Neural progenitor cell (in vitro differentiated cells): ENCODE measurements at places on chromosomes 7 and 10. TPM values are rescaled to one million over a fixed set of nuclear protein-coding genes. Genes with fewer than 3 reads are reported as not detected.

Gene CTAGE15
- 0.19 and 0.50 TPM in 2 replicates for total RNA-seq

DNA sequence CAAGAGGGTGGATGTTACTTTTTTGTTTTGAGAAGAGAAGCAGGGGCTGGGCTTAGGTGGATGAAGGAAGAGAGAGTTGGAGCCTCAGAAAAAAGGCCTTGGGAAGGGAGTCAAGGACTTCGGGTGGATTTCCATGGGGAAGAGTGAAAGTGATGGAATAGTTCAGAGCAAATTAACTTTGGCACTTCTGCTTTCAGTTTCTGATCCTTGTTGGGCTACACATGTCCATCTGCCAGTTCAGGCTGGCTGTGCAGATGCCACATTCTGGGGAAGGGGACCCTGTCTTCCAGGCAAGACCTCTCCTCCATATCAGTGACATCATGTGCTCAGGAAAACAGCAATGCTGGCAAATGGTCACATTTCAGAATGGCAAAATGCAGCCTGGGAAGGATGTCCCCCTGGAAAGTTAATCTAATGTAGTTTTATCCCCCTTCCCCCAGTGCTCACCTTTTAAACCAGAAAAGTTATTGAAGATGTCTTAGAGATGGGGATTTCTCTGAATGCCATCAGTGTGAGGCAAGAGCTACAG, 86.0 kb downstream of the WDFY4 start:
- no peak for DNase-seq

GRCh38 chr7:68807666-68808065, 790.6 kb upstream of the AUTS2 start:
- no peak for DNase-seq

- no peak for DNase-seq
Observed at GRCh38 chr10:72174297-72174662, 41.5 kb upstream of the ANAPC16 start.

DNA sequence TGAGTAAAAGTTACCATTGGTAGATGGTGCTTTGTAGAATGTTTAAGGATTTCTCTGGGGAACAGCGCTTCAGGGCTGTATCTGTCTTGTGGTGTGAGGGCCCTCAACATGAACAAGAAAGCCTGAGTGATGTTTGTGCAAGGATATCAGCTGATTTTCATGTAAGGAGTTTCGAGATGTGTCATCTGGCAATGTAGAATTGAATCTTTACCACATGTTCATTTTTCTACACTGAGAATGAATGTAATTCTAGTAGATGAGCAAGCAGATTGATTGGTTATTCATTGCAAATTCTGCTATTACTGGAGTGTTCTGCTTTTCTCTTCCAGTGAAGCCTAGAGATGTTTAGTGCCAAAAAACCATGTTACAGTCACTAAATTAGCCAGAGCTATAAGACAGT, 87.7 kb downstream of the ST7 start:
- DNase-seq: no peak

Gene GNAT3
- total RNA-seq: not detected in 2 replicates

- DNase-seq: no peak
Observed at GRCh38 chr10:88108115-88108610, 244.7 kb downstream of the PTEN start.

DNA sequence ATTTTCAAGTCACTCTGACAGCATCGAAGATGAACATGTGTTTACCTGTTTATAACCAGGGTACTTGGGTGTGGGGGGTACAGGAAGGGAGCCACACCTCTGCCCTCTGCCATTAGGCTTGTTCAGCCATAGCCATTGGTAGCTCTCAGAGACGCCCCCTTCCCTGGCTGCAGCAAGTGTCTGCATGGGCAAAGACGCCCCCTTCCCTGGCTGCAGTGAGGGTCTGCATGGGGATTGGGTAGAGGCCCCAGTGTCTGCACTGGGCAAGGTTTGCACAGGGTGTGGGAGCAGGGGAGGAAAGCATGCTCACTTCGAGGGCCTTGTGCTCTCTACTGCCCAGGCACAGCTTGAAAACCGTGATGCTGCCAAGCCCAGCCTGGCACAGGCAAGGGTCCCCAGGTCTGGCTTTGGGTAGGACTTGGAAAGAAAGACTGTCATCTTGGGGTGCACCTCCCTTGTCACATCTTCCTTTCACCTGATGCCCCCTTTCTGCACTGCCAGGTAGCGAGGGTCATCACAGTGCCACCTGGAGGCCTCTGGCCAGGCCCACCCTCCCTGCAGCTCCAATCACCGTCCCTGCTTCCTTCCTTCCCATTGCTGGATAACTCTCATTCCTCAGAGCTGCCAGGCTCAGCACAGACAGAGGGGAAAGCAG, 3.7 kb downstream of the TMEM225B start:
- DNase-seq: peak; percentile 11

DNA sequence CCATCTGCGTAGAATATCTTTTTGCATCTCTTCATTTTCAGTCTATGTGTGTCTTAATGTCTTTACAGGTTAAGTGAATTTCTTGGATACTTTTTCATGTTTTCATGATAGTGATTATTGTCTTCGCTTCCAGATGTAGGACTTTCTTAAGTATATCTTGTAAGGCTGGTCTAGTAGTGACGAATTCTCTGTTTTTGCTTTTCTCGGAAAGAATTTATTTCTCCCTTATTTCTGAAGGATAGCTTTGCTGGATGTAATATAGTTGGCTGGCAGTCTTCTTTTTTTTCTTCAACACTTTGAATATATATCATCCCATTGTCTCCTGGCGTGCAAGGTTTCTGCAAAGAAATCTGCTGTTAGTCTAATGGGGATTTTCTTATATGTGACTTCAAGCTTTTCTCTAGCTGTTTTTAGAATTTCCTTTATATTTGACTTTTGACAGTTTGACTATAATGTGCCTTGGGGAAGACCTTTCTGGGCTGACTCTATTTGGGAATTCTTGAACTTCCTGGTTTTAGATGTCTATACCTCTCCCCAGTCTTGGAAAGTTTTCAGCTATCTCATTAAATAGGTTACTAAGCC, 14.3 kb downstream of the GTPBP4 start:
- no peak for DNase-seq

Gene ELN
- 0.47 and 1.1 TPM in 2 replicates for total RNA-seq

DNA sequence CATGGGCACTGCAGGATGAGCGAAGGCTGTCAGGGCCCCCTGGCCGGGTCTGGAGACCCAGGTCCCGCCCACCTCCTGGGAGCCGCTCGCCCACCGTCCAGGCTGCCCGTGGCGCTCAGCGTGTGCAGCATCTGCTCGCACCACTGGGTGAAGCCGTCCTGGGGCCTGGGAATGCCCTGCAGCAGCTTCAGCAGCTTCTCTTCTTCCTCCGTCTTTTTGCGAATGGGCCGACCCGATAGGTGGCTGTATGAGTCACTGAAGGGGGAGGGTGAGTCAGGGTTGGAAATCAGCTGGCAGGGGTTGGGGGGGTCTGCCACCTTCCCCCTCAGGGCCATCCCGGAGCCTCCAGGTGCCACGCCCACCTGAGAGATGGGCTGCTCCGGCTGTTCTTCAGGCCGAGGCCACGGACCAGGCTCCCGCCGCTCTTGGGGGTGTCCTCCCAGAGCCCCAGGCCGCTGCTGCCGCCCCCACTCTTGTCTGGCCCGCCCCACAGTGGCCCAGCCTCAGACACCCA, 8.7 kb downstream of the GNB2 start:
- DNase-seq: no peak

- DNase-seq: peak; percentile 28
Observed at GRCh38 chr7:42883950-42884349, 27.9 kb downstream of the C7orf25 start.

GRCh38 chr7:18570890-18571478, 75.4 kb downstream of the HDAC9 start:
- peak; percentile 21 for DNase-seq

- no peak for DNase-seq
Observed at GRCh38 chr10:35194471-35194870, 67.8 kb downstream of the CREM start.

- DNase-seq: no peak
Observed at GRCh38 chr7:13921062-13921461, 68.4 kb downstream of the ETV1 start.

GRCh38 chr7:14836006-14836405, 66.5 kb downstream of the DGKB start:
- DNase-seq: no peak

DNA sequence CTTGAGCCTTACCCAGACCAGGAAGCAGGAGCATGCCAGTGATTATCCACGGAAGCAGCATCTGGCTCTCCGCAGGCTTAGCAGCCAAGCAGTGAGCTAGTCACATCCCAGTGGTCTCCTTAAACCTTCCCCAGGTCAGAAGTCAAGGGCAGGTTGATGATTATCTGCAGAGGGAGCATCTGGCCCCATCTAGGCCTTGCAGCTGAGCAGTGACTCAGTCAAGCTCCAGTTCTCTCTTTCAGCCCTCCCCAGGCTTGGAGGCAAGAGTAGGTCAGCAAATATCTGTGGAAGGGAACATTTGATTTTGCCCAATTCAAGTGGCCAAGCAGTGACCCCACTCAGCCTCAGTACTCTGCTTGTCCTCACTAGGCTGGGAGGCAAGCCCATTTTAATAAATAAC, 61.6 kb downstream of the ANKRD7 start:
- no peak for DNase-seq

- no peak for DNase-seq
Observed at GRCh38 chr7:139937715-139938114, 108.7 kb downstream of the TBXAS1 start.

Gene ANKRD7
- not detected in 2 replicates for total RNA-seq

DNA sequence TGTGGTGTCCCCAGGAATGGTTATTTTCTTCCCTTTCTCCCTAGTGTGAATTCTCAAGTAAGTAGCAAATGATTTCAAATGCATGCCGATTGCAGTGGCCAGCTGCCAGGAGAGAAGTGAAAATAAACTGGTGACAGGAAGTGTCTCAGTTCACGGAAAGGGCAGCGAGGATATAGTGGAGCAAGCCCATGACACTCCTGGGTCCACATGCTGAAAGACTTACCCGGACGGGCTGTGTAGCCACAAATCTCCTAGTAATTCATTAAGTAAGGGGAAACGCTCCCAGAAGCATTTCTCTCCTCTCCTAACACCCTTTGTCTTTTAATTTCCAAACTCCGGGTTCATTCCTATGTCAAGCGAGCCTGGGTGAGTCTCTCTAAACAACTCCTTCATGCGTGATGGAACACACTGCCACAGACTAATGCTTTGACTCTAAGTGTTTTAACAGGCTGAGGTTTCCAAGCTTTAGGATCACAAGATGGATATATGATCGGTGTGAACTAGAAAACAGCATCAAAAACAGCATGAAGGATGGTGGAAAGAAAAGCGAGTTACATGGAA, 125.6 kb downstream of the CYP26A1 start:
- DNase-seq: peak; percentile 29

Gene SYT15
- 0.15 and 0.17 TPM in 2 replicates for total RNA-seq

Gene CREM
- 61.2 and 74.2 TPM in 2 replicates for total RNA-seq

Gene RBP4
- 0.28 TPM in 1 of 2 replicates, not detected in the other for total RNA-seq

GRCh38 chr10:114026189-114027040, 17.3 kb upstream of the ADRB1 start:
- no peak for DNase-seq

Gene STOX1
- 35.9 and 53.9 TPM in 2 replicates for total RNA-seq

DNA sequence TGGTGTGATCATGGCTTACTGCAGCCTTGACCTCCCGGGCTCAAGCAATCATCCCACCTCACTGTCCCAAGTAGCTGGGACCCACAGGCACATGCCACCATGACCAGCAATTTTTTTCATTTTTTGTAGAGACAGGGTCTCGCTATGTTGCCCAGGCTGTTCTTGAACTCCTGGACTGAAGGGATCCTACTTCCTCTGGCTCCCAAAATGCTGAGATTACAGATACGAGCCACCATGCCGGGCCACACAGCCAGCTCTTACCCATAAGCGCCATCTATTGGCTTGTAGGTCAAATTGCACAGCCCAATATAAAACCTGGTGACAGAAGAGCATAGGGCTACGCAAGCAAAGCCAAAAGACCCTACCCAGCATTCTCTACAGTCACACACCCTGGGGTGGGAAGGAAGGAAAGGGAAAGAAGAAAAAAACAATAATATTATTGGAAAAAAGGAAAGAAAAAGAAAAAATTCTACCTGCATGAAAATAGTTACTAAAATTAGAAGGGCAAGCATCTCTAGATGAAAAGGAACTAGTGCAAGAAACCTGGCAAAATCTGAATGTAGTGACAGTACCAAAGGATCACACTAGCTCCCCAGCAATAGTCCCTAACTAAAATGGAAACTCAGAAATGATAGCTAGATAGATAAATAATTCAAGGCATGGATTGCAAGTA, 29.4 kb upstream of the AMPH start:
- peak; percentile 73 for DNase-seq

Gene UPK3B
- 0.12 TPM in 1 of 2 replicates, not detected in the other for total RNA-seq

DNA sequence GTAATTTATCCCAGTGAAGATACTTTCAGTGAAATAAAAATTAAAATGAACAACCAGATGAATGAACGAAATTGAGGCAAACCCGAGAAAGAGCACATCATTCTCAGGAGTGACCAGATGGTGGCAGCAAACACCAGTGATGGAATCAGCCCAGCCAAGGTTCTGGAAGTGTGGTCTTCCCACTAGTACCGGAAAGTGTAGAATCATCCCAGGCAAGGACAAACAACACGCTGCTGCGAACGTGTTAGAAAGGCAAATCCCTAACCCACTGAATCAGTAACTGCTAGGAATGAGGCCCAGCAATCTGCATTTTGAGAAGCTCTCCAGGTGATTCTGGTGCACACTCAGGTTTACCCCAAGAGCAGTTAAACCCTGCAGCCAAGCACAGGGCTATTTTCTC, 15.5 kb upstream of the SLC18A3 start:
- DNase-seq: peak; percentile 77

Gene AKR1C8
- not detected in 2 replicates for total RNA-seq

Gene EGFR
- total RNA-seq: 4.6 and 4.7 TPM in 2 replicates

- no peak for DNase-seq
Observed at GRCh38 chr10:87927091-87927490, 63.7 kb downstream of the PTEN start.

GRCh38 chr7:79308192-79308591, 145.3 kb downstream of the MAGI2 start:
- peak; percentile 11 for DNase-seq

- peak; percentile 4 for DNase-seq
Observed at GRCh38 chr10:91197127-91197526, 23.3 kb upstream of the PCGF5 start.

- peak; percentile 86 for DNase-seq
Observed at GRCh38 chr10:21517134-21518031, 8.1 kb downstream of the SKIDA1 start.

GRCh38 chr10:70135046-70135445, 2.4 kb upstream of the AIFM2 start:
- DNase-seq: no peak

Gene CLDN4
- total RNA-seq: 2.8 TPM in 1 of 2 replicates, not detected in the other

Gene HOXA5
- not detected in 2 replicates for total RNA-seq

GRCh38 chr10:78330884-78331283, 297.2 kb downstream of the RPS24 start:
- no peak for DNase-seq

Gene GRM3
- 13.6 and 22.2 TPM in 2 replicates for total RNA-seq

Gene SCD
- 448 and 468 TPM in 2 replicates for total RNA-seq

DNA sequence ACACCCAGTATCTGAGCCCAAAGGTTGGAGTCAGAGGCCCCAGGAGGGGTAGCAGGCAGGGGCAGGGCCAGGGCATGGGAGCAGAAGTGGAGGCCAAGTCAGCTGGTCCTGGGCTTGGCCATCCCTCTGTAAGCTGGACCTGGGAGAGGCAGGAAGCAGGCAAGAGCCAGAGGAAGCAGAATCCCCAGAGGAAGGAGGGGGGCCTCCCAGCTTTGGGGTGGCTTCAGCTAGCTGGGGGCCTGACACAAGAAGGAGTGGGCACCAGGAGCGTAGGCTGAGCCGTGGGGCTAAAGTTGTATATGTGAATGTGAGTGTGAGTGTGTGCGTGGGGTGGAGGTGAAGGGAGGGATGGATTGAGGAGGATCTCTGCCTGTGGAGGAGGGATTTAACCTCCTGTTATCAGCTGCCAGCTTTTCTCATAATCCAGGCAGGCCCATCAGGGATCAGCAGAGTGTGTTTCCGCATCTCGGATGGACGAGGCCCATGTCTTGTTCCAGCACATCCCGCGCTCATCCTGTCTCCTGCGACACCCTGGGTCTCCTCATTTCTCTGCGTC, 54.0 kb downstream of the NEURL1 start:
- no peak for DNase-seq

Gene ADAP1
- 0.30 and 2.0 TPM in 2 replicates for total RNA-seq
